Daoy (cell line): ENCODE measurements at places on chromosomes 7 and 10.
A peak's percentile ranks its signal among the peaks of the same experiment; 100 is the strongest.

DNA sequence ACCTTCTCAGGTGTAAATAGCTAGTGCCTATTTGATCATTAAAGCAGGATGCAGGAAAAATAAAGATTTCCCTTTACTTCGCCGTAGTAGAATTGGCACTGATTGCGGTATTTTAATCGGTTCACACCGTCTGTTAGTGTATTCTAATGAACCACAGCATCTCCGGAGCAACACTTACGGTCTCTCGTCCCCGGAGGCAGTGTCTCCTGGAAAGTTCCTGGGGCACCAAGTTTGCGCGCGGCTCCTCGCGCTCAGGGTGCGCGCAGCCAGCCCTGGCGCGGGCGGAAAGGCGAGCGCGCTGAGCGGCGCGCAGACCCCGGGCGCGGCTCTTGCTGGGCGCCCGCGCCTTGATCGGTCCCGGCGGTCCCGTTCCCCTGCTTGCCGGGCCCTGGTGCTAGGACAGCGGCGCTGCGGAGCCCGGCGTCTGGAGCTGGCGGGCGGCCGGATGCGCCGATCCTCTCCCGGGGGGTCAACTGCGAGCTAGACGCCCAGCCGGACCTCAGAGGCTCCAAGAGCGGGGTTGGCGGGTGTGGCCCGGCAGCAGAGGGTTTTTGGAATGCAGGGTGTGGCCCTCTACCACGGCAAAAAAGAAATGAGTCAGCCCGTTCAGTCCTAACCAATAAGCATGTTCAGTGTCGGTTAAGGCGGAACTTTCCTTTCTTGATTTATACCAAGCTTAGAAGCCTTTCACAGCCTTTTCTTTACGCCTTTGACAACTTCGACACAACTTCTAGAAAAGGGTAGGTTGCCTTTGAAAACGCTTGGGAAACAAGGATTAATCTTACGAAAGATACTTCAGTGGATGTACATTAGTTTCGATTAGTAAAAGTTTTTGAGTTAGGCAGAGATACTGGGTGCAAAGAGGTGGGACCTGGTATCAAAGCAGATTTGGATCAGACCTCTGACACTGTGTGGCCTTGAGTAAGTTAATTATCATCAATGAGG is 166.8 kb upstream of the ASAH2 start:
- peak; percentile 85 for DNase-seq

GRCh38 chr7:149799397-149800168 is 26.2 kb upstream of the ZNF467 start:
- peak; percentile 54 for DNase-seq

DNA sequence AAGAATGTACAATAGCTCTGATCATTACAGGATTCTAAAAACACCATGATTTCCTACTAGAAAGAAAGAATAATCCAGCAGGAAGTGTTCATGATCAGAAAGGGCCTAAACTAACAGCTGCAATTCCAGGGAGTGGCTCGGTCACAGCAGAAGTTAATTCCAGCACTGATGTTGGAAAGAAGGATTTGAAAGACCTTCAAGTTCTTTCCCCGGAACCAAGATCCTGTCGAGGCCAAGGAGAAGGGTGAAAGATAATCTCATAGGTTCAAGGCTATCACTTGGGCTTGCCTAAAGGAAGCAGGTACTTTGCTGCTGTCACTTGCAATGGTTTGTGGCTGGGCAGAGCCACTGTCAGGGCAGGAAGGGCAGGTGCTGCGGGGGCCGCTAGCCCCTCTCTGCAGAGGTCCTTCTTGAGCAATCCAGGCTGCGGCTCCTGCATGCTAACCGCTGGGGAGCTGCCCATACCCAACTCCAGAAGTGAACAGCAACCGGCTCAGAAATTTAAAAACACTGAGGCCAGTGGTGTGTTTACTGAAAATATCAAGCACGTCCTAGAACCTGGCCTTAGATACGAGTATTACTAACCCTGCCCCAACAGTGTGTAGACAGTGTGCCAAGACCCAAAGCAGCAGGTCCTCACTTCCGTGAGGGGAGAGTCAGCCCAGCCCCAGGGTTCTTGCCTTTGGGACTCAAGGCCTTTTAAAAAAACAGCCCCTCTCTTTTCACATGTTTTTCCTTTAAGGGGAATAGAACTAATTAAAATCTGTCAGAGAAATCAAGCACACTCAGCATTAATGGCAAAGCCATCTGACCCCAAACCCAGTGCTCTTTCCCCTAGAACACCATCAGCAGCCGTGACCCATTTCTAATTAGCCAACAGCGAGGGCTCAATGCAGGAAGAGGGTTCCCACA is 76.8 kb downstream of the VIPR2 start:
- no peak for DNase-seq

- peak; percentile 48 for DNase-seq
These were observed 159.9 kb upstream of the MGMT start for GRCh38 chr10:129307141-129307540.

- no peak for DNase-seq
These were observed 120.1 kb downstream of the LRRN3 start for GRCh38 chr7:111210996-111211395.
